Esophagus muscularis mucosa (tissue), 4 donors: ENCODE measurements at places on chromosomes 7 and 10. TPM values are rescaled to one million over a fixed set of nuclear protein-coding genes. Genes with fewer than 3 reads are reported as not detected.

DNA sequence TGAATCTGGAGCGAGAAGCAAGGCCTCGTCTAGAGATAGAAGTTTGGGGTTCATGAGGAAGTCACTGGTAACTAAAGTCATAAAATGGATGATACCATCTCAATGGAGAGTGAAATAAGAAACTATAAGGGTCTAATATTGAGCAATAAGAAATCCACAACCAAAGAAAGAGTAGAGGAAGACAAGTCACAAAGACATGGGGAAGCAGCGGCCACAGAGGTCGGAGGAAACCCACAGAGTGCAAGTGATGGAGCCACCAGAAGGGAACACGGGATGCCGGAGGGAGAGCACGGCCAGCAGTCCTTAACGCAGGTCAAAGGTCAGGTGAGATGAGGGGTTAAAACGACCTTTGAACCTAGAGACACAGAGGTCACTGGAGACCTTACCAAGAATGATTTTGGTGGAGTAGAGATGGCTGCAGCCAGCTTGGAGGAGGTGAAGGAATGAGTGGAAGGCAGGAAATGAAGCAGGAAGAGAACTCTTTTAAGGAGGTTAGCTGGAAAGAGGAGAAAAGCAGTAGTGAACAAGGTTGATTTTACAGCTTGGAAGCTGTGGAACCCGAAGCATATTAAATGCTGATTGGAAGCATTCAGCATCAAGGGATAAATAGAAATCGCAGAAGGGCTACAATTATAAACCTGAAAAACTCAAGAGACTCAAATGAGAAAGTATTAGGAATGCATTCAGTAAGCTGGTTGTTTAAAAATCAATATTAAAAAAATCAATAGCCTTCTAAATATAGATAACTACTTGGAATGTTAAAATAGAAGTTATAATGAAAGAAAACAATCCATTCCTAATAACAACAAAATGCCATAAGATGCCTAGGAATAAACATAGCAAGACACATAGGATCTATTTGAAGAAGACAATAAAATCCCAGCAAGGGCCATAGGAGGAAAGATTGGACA is 93.7 kb downstream of the SVOPL start:
- no peak for DNase-seq
- H3K27ac ChIP-seq = no peak overlapping the region
- H3K36me3 ChIP-seq = no peaks in the 10 kb centered on the region
- H3K27me3 ChIP-seq = no peaks in the 10 kb centered on the region
- no peaks in the 10 kb centered on the region for H3K4me1 ChIP-seq

The FXYD4 gene
- total RNA-seq = not detected

DNA sequence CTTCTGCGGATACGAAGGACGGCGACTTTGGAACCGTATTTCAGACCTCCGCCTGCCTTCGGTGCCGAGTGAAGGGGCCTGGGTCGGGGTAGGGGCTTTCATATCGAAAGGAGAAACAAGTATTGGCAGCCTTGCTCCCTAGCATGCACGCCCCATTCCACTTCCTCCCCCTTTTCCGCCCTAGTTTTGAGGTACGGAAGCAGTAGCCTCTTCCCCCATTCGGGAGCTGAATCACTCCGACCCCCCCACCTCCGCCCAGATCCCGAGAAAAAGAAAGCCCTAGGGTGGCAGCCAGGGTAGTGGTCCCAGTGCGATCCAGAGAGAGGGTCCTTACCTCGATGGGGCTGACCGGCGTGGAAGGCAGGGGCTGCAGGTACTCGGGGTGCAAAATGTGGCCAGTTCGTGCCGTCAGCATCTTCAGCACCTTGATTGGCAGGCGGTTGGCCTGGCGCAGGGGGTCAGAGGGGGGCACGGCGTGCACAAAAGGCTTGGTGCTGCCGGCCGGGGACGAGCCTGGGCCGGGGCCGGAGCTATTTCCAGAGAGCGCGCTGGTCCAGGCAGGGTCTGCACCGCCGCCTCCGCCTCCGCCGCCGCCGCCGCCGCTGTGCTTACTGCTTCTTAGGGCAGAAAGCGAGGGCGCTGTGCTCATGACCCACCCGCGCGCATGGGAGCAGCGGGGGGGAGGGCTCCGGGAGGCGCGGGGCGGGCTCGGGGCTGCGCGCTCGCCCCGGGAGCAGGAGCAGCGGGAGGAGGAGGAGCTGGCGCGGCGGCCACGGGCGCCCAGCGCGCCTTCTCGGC is 594 bp downstream of the ZNF503 start:
- peaks cover 48% of the 10 kb centered on the region for H3K4me1 ChIP-seq
- H3K27ac ChIP-seq = peak overlapping the region; percentile 100
- H3K4me3 ChIP-seq = peak overlapping the region; percentile 86
- DNase-seq = no peak
- H3K36me3 ChIP-seq = peaks cover 12% of the 10 kb centered on the region

DNA sequence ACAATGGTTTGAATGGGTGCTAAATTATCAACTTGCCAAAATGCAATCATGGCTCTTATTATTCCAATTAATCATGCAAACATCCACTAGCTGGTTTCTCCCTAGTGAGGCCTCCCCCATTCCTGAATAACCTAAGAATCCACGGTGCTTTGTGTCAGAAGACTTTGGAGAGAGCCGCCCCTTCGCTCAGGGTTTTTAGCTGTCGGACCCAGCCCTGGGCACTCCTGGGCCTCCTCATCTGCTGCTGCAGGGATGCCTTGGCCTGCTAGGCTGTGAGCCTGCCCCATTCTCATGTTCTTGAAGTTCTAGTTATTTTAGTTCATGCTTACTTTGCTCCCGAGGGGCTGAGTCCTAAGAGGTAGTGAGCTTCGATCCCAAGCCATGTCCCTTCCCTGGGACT is 34.1 kb upstream of the SFRP5 start:
- no peak for DNase-seq
- no peaks in the 10 kb centered on the region for H3K36me3 ChIP-seq
- no peaks in the 10 kb centered on the region for H3K27me3 ChIP-seq
- H3K4me1 ChIP-seq = no peaks in the 10 kb centered on the region
- H3K4me3 ChIP-seq = no peak overlapping the region

GRCh38 chr10:116105264-116105663 is 167.7 kb downstream of the GFRA1 start:
- H3K4me3 ChIP-seq = no peak overlapping the region
- H3K36me3 ChIP-seq = no peaks in the 10 kb centered on the region
- H3K27ac ChIP-seq = no peak overlapping the region

DNA sequence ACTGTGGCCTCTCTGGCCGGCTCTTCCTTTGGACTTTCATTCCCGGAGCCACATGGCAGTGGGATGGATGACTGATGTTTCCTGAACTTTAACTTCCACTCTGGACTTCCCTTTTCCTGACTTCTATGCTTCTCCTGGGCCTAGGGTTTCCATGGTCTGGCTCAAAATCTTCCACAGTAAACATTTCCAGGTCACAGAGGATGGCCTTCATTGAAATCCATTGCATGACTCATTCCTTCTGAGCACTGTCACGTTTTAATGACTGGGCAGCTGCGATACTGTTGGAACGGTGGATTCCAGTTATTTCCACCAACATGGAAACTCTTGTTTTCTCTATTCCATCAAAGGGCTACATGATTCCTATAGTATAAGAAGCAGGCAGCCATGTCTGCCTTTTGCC is 24.4 kb upstream of the ZNF273 start:
- no peaks in the 10 kb centered on the region for H3K27me3 ChIP-seq
- H3K4me3 ChIP-seq = no peak overlapping the region
- no peak overlapping the region for H3K27ac ChIP-seq

The APBB1IP gene
- total RNA-seq = 4.4 TPM
